COR-L47 (cell line): ENCODE measurements at places on chromosomes 6 and 20.

GRCh38 chr6:71404145-71404966, 115.7 kb downstream of the OGFRL1 start:
- DNase-seq, result no peak

DNA sequence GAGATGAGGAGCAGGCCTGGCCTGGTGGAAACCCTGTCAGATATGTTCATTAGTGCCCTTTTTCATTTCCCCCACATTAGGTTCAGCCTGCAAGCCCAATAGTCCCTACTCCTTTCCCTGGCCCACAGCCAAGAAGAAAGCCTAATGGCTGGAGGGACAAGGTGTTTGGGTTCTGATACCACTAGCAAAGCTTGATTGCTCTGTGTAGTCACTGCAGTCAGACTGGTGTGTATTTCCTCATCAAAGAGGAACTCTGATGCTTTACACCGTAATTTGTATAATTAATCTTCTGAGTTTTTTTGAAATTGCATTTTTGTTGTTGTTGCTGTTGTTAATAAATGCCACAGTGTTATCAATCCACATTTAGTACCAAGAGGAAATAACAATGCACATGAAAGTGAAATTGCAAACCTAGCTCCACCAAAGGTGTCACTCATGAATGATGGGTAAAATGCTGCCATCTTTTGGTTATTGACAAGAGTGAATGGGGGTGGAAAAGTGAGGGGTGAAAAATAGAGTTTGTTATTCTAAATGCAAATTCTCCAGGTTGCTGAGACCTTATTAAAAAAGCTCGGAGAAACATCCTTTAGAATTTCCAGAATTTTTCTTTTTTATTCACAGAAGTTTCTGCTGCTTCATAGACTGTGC, 320.2 kb upstream of the POU3F2 start:
- DNase-seq, result no peak

- DNase-seq, result no peak
Observed at GRCh38 chr20:15759594-15759993, 813.7 kb downstream of the KIF16B start.

GRCh38 chr6:137291441-137291840, 72.3 kb upstream of the IFNGR1 start:
- DNase-seq, result no peak
